ENCODE measurements at places on chromosomes 6 and 20.

DNA sequence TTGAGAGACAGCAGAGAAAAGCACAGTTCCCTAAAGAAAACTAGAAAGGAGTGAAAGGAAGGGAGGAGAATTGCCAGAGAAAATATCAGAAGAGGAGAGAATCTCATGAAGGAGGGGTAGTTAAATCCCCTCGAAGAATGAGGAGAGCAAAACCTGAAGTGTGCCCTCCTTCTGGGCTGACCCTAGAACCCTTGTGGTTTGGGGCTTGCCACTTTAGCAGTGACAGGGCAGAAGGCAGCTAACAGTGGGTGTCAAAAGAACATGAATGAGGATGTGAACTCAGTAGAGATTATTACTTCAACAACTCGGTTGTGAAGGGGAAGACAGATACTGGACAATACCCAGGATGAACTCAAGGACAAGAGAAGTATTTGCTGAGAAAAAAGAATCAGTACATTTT lies 73.6 kb downstream of the RALGAPA2 start:
- no peak for DNase-seq

GRCh38 chr20:44742304-44743079 lies 3.2 kb upstream of the KCNK15 start:
- no peak for DNase-seq

DNA sequence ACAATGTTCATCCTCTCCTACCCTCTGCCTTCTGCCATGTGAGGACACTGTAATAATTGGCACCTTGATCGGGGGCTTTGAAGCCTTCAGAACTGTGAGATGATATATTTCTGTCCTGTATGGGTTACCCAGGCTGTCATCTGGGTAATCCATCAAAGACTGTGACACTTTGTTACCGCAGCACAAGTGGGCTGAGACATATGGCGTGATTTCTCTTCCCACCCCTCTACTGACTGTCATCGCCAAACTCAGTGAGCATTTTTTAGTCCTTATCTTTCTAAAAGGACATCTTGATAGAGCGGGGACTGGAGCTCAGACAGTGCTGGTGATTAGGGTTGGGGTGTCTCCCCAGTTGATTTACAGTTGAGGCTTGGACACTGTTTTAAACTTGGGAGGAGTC lies 10.4 kb upstream of the PLG start:
- no peak for DNase-seq

DNA sequence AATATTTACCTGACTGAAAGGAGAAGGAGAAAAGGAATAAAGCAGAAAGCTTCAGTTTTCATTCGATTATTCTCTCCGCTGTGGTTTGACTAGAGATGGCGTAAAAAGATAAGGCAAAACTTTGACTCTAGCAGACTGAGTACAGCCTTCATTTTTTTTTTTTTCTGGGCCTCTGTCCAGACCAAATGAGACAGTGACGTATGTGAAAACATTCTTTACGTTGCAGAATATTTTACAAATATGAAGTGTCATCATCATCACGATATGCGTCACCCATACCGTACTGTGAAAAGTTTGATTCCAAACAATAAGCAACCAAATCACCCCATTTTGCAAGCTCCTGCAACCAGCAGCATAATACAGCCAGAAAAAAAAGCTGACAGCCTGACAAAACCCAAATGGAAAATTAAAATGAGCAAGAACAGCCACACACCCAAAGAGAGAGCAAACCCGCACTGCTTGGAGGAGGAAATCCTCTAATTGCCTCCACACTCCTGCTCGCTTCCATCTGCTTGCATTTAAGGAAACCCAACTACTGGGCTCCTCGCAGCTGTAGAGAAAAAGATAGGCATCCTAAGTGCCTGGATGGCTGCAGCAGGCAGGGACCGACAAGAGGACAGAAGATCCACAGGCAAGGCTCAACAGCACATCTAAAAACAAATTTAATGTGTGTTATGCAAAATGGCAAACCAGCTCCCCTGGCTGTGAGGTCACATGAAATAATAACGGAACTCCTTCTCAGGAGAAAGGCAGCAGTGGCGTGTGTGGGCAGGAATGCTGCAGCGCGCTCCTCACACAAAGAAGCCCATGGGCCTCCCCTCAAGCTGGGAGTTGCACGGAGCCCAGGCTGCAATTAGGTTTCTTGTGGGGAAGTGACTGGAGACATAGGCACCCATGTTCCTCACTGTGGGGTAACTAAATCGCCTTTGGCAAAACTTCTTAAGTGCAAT lies 113.1 kb downstream of the FYN start:
- no peak for DNase-seq

- no peak for DNase-seq
Measured at GRCh38 chr6:90865513-90865912, 278.6 kb upstream of the MAP3K7 start.

GRCh38 chr6:24079076-24079475 lies 46.9 kb upstream of the NRSN1 start:
- DNase-seq: no peak

- no peak for DNase-seq
Measured at GRCh38 chr6:121205569-121205968, 128.7 kb downstream of the TBC1D32 start.
